Caki2 (cell line): ENCODE measurements at places on chromosomes 7 and 10. TPM values are rescaled to one million over a fixed set of nuclear protein-coding genes. Genes with fewer than 3 reads are reported as not detected.

Gene ADIRF
- not detected in 2 replicates for total RNA-seq

- no peak for DNase-seq
Measured at GRCh38 chr7:33760834-33761233, 144.5 kb upstream of the BMPER start.

GRCh38 chr10:50506861-50507573, 116.7 kb downstream of the SGMS1 start:
- DNase-seq, result no peak

GRCh38 chr10:99389729-99390480, 40.5 kb downstream of the GOT1 start:
- no peak for DNase-seq

DNA sequence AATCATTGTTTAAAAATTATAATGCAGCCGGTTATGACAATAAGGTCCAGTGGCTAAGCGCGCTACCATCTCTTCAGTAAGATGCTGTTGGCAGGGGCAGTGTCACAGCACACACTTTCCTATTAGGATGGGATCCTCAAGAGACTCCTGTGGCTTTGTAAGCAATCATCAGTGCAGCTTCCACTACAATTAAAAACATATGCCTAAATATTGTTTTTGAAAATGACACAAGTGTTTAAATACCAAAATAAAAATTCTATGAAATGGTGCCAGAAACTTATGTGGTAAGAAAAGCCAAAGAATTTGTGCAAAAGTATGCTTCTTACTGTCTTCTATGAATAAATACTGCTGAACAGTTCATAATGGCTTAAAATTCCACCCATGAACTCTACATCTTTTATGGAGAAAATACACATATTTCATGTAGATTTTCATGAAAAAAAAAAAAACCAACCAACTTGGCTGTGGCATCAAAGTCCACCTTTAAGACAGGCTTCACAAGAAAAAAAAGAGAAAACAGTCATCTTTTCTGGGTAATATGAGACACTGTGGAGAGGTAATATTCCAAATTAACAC, 132.8 kb downstream of the SEMA3C start:
- no peak for DNase-seq

Gene GHRHR
- not detected in 2 replicates for total RNA-seq

- DNase-seq, result no peak
Measured at GRCh38 chr7:69770613-69771012, 172.3 kb downstream of the AUTS2 start.

DNA sequence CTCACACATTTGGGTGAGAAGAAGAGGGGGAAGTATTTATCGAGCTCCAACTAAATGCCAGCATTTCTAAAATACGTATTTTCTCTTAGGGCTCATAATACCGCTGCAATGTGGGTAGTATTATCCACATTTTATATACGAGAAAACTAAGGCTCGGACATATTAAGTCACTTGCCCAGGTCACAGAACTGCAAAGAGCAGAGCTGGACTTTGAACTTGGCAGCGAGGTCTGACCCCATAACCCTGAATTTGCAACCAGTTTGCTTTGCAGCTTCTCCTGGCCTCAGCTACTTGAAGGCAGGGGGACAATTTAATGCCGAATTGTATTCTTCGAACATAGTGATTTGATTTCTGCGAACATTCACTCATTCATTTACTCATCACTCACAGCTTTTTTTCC, 7.2 kb downstream of the ABLIM1 start:
- no peak for DNase-seq

GRCh38 chr7:90923541-90923997, 327.4 kb downstream of the CDK14 start:
- DNase-seq, result no peak

DNA sequence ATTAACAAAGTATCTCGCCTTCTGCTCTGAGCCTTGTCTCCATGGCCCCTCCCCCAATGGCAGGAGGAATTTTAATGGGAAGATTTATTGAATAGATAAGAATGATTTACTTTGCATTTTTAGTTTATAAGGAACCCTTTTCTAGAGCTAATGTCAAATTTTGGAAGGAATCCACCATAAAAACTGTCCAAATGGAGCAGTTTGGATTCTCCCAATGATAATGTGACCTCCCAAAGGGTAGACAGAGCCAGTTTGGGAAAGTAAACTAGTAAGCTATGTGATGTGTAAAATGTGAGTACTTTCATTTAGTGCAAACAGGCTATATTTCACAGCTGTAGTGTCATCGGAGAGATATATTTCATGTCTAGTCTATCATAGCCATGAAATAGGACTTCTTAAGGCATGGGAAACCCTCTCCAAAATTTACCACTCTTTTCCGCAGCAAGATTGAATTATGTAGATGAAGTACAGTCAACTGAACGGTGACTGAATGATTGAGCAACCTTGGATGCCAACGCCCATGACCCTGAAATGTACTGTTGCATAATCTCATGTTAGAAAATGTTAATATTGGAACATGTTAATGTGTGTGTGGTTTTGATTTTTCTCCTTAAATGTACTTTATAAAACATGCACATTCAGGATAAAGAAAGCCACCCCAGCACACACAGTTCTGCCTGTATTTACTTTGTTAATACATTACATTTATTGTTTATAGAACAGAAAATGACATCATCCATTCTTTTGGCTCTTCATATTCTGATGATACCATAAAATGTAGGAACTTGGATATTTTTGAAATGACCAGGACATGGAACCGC, 140.6 kb downstream of the NRP1 start:
- peak; percentile 56 for DNase-seq

DNA sequence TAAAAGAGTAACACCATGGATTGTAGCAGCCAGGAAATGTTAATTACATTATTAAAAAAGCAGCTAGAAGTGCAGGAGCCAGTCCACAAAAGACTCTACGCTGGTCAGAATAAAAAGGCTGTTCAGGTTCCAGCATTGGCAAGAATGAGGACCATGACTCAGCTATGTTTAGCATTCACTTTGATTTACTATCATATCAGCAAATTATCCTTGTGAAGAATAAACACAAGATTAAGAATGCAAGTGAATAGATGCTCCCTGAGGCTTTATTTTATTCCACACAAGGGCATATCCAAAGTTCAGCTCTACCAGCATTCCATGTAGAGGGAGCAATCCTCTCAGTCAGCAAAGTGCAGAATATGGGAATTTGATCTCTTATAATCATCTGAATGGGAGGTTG, 13.6 kb downstream of the DGKB start:
- no peak for DNase-seq

GRCh38 chr10:103114876-103115275, 78.2 kb downstream of the NT5C2 start:
- no peak for DNase-seq

Gene FAM13C
- not detected in 2 replicates for total RNA-seq

- peak; percentile 12 for DNase-seq
Measured at GRCh38 chr7:25720427-25720826, 431.6 kb upstream of the NFE2L3 start.

DNA sequence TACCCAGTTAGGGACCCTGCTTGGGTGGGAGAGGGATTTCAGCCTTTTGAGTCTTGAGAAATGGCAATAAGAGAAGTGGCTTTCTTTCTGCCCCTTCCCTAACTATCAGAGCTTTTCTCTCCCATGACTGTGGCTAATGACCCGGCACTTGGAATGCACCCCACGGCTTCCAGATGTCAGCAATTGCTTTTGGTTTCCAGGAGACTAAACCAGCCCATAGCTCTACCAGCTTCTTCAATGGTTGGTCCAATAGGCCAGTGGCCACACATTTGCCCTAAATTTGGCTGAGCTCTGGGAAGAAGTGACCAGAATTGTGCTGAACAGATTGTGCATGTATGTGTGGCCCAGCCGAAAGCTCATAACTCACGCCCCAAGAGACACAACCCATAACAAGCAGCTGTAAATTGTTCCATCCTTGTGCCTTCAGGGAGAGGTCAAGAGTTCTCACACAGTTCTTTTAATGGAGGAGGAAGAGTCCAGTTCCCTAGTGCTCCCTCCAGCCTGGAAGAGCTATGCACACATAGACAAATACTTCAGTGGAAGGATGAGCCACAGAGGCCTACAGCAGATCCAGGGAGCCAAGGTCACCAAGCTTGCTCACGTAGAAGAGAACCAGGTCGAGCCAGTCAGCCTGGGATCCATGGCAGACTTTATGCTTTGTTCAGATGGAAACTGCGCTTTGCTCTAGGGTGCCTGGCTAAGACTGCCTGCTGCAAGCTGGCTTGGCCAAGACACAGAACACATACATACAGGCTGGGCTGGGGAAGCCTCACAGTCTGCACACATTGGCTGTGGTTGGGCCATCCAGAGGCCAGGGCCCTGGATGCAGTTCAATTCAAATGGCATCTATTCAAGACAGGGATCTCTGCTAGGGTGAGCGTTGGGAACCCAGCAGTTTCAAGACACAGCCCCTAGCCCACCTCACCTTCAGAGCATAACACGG, 131.8 kb upstream of the HABP2 start:
- no peak for DNase-seq

GRCh38 chr7:10655031-10655430, 318.6 kb upstream of the PHF14 start:
- DNase-seq, result peak; percentile 14

GRCh38 chr7:87188930-87189329, 30.6 kb downstream of the TMEM243 start:
- DNase-seq, result no peak

Gene KCP
- total RNA-seq, result 2.1 and 5.1 TPM in 2 replicates

- DNase-seq, result no peak
Measured at GRCh38 chr7:73708961-73709549, 10.4 kb downstream of the STX1A start.

DNA sequence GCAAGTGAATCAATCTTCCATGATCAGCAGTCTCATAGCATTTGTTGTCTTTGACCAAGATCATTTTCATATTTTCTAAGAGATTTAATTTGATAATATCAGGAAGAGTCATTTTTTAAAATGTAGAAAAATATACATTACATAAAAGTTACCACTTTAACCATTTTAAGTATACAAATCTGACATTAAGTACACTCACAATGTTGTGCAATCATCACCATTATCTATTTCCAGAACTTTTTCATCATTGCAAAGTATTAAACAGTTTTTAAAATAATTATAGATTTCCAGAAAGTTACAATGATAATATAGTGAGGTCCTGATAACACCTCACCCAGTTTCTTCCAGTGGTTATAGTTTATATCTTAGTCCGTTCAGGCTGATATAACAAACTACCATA, 222.5 kb upstream of the RHOBTB1 start:
- no peak for DNase-seq
